ENCODE measurements at places on chromosomes 13 and 19.
A peak's percentile ranks its signal among the peaks of the same experiment; 100 is the strongest.

DNA sequence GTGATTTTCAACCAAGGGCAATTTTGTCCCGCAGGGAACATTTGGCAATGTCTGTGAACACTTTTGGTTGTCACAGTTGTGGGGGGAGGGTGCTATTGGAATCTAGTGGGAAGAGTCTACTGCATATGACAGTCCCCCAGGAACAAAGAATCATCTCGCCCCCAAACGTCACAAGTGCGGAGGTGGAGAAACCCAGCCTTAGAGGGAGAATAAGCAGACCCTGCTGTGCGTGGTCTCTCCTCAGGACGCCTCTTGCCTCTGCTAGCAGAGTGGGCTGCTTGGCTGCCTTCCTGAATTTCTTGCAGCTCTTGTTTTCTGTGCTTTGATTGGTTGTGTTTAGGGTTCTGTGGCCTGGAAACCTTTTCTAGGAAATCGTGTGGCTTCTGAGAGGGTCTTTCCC, 42.5 kb downstream of the NFIX start:
- no peak for DNase-seq

- no peak for DNase-seq
Observed at GRCh38 chr19:13401388-13401787, 104.9 kb downstream of the CACNA1A start.

- peak; percentile 68 for DNase-seq
Observed at GRCh38 chr13:20616059-20616797, 49.3 kb downstream of the IFT88 start.

GRCh38 chr19:33470040-33470330, 51.6 kb downstream of the PEPD start:
- no peak for DNase-seq

GRCh38 chr19:4368128-4368820, 24.9 kb downstream of the MPND start:
- DNase-seq: no peak

GRCh38 chr19:45677351-45678230, 9.6 kb downstream of the GIPR start:
- DNase-seq: peak; percentile 68

DNA sequence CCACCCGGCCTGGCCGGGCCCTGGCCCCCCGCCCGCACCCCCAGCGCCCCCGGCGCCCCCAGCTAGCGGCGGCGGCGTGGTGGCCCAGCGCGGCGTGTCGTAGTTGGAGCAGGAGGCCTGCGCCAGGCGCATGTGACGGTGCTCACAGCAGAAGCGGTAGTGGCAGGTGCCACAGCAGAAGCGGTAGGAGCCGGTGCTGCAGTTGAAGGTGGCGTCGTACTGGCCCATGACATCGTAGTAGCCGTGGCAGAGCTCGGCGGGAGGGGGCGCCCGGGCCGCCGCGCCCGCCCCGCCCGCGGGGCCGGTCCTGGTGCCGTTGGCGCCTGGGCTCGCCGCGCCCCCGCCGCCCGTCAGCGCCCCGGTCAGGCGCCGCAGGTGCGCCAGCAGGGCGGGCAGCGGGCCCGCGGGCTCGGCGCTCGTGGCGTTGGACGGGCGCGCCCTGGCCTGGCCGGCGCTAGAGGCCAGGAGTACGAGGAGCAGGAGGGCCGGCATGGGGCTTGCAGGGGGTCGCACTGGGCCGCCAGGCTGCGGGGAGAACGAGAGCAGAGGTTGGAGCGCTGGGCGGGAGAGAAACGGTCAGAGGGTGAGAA, 633 bp downstream of the SHISA7 start:
- DNase-seq: no peak

- DNase-seq: no peak
Observed at GRCh38 chr13:50742353-50742752, 101.1 kb downstream of the DLEU7 start.

- no peak for DNase-seq
Observed at GRCh38 chr19:50331994-50332243, 2.7 kb upstream of the KCNC3 start.
